ENCODE measurements at places on chromosomes 7 and 10. TPM values are rescaled to one million over a fixed set of nuclear protein-coding genes. Genes with fewer than 3 reads are reported as not detected.

Gene MCM10
- 29.4 TPM for total RNA-seq

Gene RTKN2
- 8.5 TPM for total RNA-seq

Gene GNAI1
- 25.7 TPM for total RNA-seq

Gene ADCY1
- 0.80 TPM for total RNA-seq

Gene SLC18A3
- total RNA-seq = not detected
